NCI-H1105 treated with DMSO at 0.1 percent for 48 hours (cell line): ENCODE measurements at places on chromosomes 1 and 21.
A peak's percentile ranks its signal among the peaks of the same experiment; 100 is the strongest.

- no peak for DNase-seq
These were observed 1.9 kb downstream of the BTBD19 start for GRCh38 chr1:44810101-44810761.

GRCh38 chr21:22516230-22516629, 1518.0 kb downstream of the NCAM2 start:
- DNase-seq = no peak

DNA sequence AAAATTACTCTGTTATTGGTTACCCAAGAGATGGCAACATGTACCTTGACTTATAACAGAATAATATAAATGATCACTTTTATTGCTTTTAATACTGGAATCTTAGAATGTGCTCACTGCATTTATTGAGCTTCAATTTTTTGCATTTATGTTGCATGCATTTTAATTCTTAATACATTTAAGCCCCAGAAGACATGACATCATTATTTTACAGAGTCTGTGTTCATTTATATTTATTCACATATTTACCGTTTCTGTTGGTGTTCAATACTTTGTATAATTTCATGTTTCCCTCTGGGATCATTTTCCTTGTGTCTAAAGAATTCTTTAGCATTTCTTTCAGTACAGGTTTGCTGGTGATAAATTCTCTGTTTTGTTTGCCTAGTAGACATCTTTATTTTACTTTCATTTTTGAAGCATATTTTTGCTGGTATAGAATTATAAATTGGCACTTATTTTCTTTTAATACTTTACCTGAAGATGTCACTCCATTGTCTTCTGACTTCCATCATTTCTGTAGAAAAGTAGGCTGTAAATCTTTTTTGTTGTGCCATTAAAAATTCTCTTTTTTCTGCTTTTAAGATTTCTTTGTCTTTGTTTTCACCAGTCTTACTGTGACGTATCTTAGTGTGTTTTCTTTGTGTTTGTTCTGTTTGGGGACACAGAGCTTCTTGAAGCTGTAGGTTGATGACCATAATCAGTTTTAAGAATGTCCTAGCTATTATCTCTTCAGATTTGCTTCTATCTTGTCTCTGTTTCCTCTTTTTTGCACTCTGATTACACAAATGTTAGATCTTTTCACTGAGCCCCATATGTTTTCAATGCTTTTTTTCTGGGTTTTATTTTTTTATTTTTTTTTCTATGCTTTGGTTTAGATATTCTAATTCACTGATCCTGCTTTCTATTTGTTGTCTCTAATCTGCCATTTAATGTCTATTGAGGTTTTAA, 26.9 kb downstream of the DISP3 start:
- DNase-seq = peak; percentile 15

DNA sequence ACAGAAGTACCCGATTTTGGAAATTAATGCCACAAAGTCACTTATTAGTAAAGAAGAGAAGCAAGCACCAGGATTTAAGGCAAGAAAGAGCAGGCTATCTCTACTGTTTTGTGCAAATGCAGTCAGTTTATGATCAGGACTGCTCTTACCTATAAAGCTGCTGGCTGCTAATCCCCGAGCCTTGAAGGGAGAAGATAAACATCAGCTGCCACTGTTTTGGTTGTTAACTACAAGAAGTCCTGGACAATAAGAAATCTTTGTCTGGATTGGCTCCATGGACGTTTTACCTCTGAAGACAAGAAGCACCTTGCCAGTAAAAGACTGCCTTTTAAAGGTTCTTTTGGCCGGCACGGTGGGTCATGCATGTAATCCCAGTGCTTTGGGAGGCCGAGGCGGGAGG, 21.4 kb downstream of the FRRS1 start:
- no peak for DNase-seq

DNA sequence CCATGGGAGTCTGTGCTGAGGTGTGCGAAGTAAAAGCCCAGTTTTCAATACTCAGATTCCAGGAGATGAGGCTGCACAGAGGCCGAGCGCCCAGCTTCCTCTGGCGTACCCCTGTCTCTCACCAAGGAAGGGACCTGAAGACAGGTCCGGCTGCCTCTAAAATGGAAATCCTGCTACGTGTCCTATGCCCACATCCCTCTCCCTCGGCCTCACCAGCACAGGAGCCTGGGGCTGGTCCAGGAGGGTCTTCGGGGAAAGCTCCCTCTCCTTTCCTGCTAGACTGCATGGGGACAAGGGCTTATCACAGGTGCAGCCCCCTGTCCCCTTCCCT, 392 bp downstream of the MRPL55 start:
- no peak for DNase-seq

DNA sequence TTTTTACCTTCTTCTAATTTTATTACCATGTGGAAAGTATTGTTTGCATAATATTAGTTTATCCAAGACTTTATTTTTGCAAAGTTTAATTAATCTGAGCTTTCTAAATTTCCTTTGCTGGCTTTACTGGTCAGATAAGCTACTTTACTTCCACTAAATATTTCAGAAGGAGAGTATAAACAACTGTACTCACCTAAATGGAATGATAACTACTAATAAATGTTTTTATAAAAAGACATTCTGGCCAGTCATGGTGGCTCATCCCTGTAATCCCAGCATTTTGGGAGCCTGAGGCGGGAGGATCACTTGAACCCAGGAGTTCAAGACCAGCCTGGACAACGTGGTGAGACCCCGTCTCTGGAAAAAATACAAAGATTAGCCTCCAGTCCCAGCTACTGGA, 36.0 kb downstream of the ATP8B2 start:
- no peak for DNase-seq

GRCh38 chr1:1582585-1583346, 8.1 kb upstream of the SSU72 start:
- DNase-seq = no peak

DNA sequence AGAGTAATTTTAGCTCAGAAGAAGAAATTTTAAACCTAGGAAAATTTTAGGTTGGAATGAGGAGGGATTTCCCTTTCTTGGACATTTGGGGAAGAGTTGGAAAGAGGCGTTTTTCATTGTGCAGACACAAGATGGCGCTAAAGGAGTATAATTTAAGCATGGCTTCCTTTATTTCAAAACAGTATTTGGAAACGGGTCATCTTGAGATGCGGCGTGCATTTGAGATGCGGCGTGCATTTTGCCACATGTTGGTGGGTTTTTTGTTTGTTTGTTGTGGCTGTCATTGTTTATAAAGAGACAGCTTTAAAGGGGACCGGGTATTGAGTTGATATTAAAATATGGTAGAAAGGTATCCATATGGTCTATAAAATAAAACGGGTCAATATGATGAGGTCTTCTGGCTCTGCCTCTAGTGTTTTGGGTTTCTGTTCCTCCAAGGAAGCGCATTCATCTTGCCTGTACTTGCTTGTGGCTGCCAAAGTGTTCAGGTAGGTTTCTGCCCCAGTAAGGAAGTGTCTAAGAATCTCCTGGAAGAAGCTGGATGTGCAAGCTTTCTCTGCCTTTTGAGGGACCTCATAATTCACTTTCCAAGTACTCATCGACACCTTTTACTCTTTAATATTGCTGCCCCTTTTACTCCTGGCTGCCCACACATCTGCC, 210.3 kb downstream of the SLC35F3 start:
- peak; percentile 48 for DNase-seq

DNA sequence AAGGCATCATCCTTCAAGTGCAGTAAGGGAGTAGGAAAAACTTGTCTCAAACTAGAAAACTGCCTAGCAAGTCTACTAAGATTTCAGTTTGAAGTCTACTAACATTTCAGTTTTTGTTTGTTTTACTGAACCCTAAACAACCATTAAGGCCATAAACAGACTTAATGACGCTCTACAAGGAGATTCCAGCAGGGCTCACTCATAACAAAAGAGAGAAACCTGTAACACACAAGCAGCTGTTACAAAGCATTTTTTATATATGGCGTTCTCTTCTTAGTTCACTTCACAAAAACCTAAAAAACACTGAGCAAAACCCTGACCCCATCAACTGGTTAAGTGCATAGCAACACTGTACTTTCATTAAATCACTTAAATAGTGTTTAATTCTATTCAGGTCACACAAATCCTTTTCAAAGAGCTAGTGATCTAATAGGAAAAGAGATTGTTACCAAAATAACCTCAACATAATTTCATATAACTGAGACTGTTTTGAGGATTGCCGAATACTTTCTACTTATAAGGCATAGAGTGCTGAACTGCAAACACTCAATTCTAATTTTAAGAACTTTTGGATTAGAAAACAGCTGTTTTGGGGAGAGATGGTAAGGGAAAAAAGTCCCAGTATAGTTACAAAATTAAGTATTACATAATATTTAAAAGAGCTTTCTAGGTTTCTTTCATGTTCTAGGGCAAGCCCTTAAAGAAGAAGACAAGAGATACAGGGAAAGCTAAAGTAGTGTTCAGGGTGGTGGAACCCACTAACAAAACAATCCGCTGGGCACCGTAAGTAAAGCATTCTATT, 1.4 kb downstream of the B3GALNT2 start:
- DNase-seq = peak; percentile 2

DNA sequence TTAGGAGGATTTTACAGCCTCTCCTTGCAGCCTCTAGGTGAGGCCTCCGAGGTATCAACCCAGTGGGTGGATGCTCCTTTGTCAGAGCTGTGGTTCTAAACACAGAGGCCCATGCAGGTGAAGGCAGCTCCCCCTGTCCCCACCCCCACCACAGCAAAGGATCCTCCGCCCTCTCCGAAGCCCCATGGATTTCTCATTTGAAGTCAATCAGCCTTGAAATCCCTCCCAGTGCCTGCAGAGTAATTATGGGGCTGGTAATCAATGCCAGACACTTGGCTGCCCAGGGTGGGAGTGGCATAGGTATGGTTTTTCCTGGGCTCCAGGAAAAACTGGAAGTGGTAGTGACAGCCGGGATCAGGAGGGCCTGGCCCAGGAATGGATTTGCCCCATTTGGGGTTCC, 119.5 kb upstream of the CSF3R start:
- peak; percentile 19 for DNase-seq

DNA sequence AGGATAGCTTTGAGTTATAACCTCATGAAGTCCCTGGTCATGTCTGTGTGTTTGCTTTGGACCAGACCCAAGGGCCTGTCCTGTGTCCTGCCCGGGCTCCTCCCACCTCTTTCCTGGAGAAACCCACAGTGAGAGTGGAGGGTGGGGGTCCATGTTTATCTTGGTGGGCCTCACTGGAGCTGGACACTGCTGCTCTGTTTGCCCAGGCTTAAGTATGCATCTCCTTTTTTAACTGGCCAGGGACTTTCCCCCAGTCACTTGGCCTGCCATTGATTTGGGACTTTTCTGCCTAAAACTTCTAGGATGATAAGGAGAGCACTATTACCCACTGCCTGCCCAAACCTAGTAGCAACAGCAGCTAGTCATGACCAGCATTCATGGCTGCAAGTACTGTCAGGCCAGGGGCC, 49.8 kb downstream of the DDR2 start:
- no peak for DNase-seq

DNA sequence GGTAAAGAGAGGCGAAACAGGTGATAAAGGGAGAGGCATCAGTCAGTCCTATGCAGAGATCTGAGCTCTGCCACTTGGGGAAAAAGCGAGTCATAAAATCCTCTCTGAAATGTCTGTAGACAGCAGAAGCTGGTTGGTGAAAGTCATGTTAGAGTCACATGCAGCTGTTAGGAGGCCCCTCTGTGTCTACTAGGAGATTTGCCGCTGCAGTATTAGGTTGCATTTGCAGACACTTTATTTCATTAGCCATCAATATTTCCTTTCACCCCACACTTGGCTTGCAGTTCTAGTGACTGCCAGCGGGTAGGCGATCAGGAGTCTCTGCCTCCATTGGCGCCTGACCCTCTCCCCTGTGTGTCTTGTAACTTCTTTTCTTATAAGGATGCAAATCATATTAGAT, 16.2 kb downstream of the ATP1A4 start:
- DNase-seq = no peak

DNA sequence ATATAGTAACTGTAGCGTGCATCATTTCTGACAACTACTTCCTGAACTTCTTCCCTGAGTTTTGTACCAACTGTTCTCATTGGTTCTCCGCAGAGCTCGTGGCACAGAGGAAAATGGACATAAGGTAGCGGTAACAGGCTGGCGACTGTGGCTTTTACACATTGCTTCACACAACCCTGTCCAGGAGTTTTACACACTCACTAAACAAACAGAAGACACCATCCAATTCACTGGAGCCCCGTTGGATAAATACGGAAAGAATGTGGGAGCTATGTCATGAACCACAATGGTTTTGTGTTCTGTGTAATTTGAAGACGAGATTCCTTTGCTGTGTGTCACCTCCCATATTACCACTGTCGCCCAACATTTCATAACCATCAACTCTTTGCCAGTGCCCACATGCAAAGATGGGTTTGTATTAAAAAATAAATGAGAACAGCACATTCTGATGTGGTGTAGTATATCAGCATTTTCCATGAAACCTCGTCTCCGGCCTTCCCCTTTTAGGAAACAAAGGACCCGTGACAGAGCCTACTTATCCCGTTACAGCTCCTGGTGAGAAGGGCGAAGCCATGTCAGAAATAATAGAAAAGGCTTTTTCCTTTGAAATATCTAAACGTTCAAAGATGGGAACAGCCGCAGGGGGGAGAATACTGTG, 47.4 kb upstream of the ENAH start:
- no peak for DNase-seq

DNA sequence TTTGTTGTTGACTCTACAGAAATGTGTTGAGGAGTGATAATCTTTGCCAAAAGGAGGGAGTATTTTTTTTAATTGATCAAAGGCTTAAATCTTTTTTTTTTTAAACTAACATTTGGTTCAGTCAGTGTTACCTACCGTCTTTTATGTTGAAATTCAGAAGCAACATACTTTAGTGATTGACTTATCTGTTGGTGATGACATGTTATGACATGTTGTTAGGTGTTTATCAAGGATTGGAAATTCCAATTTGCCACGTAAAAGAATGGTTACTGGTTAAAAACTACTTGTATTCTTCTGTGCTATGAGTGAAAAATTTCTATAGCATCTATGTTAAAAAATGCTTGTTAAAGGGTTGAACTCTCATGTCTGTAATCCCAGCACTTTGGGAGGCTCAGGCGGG, 61.2 kb downstream of the DNM3 start:
- DNase-seq = no peak

DNA sequence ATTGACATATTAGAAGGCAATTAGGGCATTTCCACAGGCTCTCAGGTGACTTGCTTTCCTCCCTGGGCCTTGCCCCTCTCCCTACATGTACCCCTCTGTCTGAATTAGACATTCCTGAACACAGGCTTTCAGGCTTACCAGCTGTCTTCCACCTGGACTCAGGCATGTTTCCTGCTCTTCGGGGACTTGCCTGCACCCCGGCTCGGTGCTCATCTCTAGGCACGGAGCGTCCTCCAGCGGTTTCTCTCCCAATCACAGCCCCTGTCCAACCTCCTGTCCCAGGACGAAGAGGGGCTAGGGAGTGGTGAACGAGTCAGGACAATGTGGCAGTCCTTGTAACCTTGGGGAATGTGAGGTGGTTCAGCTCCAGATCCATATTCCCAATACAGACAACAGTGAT, 4.2 kb downstream of the PROK1 start:
- DNase-seq = no peak
